ENCODE measurements at places on chromosomes 5 and 9.

DNA sequence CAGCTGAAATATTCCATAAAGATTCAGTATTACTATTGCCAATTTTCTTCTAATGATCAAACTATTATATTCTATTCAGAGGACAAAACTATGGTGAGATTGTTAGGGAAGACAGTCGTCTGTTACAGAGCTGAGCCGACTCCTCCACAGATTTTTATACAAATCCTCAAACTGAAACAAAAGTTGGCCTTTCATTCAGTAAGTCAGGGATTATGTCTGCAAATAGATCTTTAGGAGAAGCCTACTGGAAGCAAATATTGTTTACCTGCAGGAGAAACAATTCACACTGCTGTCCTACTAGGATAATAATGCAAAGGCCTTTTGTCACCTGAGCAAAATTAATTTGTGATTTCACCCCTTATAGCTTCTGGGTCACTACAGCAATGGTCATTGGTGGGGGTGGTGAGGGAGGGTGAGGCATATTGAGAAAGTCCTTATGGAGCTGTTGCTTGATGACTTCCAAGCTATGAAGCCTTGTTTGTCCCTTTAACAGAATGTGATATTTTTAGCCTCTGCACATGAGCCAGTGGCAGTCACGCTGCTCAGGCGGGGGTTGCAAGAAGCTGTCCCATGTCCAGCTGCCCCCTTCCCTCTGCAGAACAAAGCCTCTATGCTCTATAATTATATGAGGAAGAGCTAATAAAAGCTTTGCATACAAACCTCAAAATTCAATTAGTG, 200.5 kb upstream of the KLF9 start:
- DNase-seq, result no peak

- DNase-seq, result no peak
Measured at GRCh38 chr5:37437711-37438110, 58.6 kb downstream of the WDR70 start.

DNA sequence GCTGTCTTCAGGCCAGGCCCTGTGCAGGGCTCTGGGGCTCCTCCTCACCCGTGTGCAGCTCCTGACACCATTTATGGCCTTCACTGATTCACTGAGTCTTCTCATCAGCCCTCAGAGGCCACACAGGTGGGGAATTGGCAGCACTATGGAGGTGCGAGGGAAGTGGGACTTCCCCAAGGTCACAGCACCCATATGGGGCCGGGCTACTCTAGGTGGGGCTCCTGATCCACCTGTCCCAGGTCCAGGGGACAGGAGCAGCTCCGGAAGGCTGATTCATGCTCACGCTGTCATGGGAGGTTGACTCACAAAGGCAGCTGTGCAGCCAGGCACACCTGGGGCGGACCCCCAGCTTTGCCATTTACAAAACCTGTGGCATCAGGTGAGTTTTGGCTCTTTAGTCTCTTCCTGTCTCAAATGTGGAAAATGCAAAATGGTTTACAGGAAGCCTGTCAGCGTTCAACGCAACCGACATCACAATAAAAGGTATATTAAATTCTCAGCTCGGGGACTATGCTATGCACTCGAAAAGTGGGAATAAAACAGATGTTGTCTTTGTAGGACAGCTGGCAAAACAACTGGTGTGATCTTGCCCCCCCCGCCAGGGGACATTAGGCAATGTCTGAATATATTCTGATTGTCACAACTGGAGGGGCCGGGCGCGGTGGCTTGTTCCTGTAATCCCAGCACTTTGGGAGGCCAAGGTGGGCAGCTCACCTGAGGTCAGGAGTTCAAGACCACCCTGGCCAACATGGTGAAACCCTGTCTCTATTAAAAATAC, 15.0 kb downstream of the NAIF1 start:
- no peak for DNase-seq

DNA sequence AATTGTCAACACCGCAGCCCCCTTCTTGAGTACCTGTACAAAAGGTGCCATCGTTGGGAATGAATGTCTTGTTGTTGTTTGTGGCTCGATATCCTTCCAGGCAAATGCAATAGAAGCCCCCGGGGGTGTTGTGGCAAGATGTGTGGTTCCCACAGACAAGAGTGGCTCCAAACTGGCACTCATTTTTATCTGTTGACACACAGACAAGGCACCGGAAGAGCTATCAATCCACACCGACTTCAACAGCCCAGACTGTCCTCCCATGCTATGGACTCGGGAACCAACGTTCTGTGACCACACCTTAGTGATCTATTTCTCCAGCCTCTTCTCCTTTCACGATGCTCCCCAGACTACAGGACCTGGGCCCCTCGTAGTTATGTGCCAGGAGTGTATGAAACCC, 25.9 kb downstream of the SUSD1 start:
- DNase-seq, result no peak

DNA sequence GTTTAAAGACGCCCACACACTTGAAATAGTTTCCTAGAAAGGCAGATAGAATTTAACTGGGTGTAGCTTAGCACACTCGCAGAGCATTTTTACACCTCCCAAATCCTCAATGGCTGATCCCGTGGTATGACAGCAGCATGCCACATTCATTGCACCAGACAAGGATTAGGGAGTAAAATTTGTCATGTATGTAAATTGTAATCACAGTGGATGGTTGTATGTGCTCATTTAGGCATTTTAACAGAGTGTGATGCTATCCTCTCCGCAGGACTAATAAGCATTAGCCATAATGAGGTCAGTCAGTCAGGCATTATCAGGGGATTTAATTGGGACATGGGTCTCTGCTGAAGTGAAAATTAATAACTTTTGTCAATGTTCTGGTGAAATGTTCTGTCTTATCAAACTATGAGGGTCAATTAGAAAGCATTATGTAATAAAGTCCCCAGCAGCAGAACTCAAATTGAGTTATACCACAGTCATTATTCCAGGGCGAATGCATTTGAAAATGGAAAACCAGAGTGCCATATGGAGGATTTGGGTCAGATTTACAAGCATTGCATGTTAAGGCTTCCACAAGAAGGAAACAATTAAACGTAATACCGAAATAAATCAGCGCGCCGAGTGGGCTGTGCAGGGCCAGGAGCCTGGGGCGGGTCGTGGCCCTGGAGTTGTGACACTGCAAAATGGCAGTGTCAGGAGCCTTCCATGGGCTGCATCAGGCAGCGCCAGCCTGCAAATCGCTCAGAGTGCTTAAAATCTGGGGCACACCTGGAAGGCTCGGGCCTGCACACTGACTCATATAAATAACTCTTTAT, 602.2 kb downstream of the BNC2 start:
- no peak for DNase-seq

DNA sequence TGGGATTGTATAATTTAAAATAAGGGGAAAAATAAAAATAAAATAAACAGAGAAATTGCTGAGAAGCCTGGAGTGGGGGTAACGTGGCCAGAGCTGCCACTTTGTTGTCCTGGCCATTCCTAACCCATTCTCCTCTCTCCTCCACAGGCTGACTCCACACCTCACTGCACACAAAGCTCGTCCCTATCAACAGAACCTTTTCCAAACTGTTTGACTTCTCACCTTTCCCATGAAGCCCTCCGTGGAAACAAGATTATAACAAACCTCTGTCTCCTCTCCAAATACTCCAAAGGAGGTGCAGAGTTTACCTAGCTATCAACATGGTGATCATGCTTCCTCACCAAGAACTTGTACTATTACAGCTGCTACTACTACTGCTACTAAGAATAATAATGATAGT, 151.1 kb downstream of the GLIS3 start:
- DNase-seq, result no peak

DNA sequence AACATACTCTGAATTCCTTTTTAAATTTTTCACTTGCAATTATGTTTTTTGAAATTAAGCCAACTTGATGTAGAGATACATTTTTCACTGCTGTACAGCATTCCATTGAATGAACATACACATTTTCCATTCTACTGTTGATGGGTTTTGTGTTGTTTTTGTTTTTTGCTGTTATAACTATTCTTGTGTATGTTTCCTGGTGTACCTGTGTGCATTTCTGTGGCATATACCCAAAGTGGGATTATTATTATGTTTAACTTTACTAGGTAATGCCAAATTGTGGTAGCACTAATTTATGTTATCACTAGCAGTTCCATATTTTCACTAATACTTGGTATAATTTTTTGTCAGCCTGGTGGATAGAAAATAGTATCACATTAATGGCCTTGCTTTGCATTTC, 2.7 kb downstream of the RFESD start:
- no peak for DNase-seq

DNA sequence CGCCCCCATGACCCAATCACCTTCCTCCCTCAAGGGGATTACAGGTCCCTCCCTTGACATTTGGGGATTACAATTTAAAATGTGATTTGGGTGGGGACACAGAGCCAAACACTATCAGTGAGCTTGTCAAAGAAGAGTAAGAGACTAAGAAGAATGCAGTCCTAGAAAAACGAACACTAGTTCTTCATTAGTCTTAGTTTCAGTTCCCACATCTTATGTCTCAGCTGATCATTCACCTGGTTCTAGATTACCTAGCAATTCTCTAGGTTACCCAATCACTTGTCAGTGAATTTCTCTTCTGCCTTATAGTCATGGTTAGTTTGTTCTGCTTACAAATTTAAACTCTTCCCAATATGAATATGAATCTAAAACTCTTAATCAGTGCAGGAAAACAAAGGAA, 251.5 kb downstream of the COX7C start:
- DNase-seq, result no peak

DNA sequence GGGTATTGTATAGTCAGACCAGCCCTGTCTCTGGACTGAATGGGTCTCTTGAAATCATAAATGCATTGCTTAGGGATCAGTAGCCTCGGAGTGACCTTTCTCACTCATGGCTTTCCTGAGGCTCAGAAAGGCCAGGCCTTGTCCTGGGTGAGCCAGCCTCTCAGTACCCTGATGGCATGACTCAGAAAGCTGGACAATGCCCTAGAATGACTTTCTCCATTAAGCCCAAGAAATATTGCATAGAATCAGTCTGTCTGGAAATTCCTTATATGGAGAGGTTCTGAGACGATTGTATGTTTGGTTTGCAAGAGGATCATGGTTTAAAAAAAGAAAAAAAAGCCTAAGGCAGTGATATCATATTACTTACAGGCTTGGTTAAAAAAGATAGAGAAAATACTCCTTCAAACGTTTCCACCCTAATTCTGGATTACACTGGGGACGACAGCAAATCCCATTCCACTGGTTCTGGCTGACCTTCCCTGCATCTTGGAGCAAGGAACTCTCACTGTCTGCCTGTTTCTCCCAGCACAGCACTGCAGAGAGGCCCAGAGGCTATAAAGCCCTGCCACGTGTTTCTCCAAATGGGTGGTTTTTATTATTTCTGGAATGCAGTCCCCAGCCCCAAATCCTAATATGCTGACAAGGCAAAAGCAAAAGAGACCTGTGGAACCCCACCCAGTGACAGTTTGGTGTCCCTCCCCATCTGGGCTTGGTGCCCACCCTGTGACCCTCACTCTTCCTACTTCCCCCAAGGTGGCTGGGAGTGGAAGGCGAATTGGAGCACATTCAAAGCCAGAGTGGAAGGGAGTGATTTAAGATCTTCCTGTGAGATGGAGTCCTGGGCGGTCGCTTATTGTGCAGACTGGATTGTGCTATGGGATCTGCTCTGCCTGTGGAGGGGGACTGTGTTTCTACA, 34.4 kb downstream of the MAP1B start:
- DNase-seq, result no peak

DNA sequence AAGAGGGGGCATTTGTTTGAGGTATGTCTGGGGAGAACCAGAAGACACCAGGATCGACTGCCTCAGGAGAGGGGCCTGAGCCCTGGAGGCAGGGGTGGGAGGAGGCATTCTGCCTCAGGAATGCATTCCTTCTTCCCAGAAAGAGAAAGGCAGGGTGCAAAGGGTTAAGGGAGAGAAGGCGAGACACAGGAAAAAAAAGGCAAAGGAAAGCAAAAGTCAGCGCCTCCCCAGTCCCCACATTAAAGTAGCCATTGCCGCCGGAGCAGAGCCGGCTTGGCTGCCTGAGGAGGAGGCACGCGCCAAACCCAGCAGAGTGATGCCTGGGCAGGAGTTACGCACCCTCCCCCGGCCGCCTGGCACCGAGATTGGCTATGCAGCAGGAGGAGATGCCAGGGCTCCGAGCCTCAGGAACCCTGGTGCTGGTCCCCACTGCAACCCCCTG, 123.8 kb upstream of the PHYKPL start:
- no peak for DNase-seq

DNA sequence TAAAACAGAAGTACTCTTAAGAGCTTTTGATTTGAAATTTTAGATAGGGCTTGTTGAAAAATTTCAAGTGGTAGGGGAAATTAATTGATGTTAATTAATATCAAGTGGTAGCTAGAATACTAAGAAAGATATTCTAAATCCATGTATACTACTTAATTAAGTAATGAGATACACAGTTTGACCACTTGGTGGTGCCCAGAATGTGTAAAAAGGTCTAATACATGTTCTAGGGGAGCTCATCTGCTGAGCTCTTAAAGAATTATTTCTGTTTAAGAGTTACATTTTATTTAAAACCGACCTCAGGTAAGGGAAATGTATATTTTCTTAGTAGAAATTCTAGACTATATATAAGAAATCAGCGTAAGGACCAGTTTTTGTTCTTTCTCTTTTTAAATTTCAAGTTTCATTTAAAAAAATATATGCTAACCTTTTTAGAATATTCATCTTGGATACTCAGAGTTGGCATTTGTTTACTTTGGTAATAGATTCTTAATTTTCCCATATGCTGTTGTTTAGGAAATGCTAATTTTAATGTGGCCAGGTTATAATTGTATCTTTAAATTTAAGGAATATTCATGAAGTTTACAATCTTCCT, 61.5 kb downstream of the LNPEP start:
- DNase-seq, result peak; percentile 63

- DNase-seq, result peak; percentile 18
Measured at GRCh38 chr5:172680921-172681320, 39.9 kb downstream of the NEURL1B start.

DNA sequence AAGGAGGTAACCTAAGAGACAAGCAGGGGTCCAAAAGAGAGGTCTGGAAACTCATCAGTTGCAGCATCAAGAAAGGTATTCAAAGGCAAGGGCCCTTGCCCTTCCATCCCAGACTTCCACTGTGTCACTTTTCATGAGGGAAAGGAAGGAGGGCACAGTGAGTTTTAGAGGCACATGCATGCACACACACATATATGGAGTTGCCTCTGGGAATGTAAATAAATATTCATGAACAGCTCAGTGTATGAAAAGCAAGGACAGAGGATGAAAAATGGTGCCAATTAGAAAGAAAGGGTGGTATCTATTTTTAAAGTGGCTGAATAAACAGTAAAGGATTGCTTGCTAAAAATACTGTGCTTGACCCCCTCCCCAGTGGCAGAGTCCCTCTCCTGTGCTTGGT, 105.3 kb upstream of the LRRTM2 start:
- DNase-seq, result no peak

- DNase-seq, result no peak
Measured at GRCh38 chr5:136000932-136001331, 27.9 kb upstream of the TGFBI start.

- no peak for DNase-seq
Measured at GRCh38 chr9:98795970-98796363, 388 bp downstream of the ANKS6 start.

GRCh38 chr5:124131466-124131865, 615.0 kb downstream of the ZNF608 start:
- DNase-seq, result no peak

GRCh38 chr9:116383936-116384335, 230.3 kb downstream of the PAPPA start:
- DNase-seq, result no peak
